ENCODE measurements at places on chromosomes 1 and 21.
A peak's percentile ranks its signal among the peaks of the same experiment; 100 is the strongest.

DNA sequence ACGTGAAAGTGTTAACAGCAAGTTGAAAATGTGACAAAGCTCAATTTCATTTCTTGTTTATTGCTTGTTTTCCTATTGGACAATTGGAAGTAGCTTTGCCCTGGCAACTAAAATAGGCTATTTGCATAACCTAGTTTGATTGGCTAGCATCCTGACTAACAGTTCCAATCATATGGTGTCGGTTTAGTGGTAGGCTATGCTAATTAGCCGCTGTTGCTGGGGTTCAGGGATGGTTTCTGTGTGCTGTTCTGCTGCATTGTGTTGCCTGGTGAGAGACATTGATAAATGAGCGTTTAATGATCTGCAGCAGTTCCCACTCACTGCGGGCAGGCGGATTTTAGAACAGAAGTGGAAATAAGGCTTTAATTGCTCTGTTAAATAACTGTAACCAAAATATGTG, 68.5 kb downstream of the DYRK1A start:
- DNase-seq: peak; percentile 97

GRCh38 chr1:203069030-203069747, 16.6 kb downstream of the MYOG start:
- no peak for DNase-seq

- DNase-seq: no peak
Observed at GRCh38 chr1:88552226-88552625, 131.8 kb upstream of the PKN2 start.

- no peak for DNase-seq
Observed at GRCh38 chr1:201028461-201028889, 5.0 kb upstream of the KIF21B start.

DNA sequence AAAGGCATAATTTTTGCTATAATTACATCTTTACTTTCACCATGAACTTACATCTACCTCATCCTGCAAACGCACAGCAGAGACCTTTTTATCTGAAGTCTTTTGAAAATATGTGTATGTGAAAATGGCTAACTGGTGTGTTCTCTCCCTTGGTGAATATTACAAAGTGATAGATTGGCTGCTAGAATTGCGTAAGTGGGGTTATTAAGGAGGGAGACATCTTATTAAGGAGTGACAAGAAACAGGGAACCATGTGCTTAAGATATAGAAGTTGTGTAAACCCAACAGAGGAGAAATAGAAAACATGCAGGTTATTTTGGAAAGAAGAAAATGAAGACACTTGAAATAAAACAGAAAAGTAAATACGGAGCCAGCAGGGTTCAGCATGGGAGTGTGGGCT, 7.8 kb downstream of the KCNJ15 start:
- DNase-seq: no peak

DNA sequence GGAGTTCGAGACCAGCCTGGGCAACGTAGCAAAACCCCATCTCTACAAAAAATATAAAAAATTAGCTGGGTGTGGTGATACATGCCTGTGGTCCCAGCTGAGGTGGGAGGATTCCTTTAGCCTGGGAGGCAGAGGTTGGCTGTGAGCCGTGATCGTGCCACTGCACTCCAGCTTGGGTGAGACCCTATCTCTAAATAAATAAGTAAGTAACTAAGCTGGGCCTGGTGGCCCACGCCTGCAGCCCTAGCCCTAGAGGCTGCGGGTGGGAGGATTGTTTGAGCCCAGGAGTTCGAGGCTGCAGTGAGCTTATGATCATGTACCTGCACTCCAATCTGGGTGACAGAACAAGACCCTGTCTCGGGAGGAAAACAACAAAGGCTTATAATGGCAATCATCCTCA, 4.6 kb downstream of the CLIC4 start:
- no peak for DNase-seq

DNA sequence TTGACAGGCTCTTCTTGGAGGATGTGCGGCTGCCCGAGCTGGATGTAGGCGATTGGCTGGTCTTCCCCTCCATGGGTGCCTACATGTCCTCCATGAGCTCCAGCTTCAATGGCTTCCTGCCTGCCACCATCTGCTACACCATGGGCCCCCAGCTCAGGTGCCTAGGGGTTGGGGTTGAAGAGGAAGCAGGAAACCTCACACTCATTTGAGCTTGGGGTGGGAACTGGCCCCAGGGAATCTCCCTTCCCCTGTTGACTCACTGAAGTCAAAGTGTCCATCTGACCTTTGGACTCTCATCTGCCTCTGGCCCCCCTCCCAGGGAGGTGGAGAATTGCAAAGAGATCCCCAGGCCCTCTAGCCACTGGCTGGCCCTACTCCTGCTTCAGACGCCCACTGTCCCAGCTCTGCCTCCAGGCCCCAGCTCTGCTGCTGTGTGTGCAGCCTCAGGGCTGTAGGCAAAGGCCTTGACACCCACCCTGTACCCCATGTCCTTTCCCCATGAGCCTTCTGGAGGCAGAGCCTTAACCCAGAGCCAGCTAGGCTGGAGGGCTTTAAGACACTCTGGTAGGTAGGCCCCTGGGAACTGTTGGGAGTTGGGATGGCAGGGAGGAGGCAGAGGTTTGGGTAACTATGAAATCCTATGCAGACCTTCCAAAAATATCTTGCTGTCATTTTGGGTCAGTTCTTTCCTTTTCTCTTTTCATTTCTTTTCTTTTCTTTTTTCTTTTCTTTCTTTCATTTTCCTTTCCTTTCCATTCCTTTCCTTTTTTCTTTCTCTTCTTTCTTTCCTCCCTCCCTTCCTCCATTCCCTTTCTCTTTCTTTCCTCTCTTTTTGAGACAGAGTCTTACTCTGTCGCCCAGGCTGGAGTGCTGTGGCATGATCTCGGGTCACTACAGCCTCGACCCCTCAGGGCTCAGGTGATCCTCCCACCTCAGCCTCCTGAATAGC, 66.9 kb upstream of the TINAGL1 start:
- no peak for DNase-seq

- DNase-seq: peak; percentile 23
Observed at GRCh38 chr1:78607334-78607927, 12.8 kb upstream of the IFI44L start.

DNA sequence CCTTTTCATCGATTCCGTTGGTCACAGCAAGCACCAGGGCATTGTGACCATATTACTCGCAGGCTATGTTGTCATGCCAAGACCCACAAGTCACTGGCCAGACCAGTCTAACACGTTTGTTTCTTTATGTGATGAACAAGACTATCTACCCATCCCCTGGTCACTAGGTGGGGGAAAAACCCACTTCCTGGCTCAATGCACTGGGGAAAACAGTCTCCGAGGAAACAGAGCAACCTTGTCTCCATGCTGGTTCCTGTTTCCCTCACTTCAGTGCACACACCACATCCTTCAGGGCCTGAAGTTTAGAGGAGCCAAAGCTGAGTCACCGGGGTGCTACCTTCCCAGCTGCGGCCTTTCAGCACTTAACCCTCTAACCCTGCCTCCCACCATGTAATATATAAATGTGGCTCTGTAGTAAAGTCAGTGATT, 20.9 kb downstream of the ERICH3 start:
- DNase-seq: peak; percentile 90

- no peak for DNase-seq
Observed at GRCh38 chr1:12760256-12760795, 13.2 kb upstream of the PRAMEF12 start.

GRCh38 chr1:115219927-115220326, 118.1 kb downstream of the NGF start:
- no peak for DNase-seq

- no peak for DNase-seq
Observed at GRCh38 chr1:245411245-245412036, 256.7 kb downstream of the KIF26B start.

Data from astrocyte of the cerebellum (primary cell).